SK-N-SH (cell line): ENCODE measurements at places on chromosomes 16 and 17.

DNA sequence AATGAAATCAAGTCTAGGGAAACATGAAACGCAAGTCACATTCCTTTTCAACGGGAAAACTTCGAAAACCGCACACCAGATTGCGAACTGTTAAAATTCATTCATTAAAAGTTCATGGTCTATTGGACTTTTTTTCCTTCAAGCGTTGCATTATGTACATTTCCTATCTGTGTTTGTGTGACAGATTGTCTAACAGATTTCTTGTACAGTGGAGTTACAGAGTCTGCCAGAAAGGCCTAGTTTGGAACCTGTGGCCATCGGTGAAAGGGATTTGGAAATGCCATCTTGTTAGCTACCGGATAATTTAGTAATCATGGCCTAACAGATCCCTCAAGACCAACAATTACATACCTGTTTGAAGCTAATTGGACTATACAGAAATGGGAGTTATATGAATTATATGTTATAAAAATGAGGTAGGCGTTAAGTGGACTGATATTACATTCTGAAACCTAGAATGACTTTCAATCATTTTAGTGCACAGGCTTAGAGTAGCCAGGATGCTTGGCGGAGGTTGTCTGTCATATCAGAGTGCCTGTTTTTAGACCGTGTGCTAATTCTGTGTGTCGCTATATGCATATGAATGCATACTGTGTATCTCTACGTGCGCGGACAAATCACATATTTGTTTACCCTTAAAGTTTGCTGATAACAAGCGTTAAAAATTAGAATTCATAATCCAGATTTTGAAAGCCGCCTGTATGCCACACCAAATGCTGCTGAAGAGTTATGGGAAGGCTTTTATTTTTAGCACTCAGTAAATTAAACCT lies 885.4 kb upstream of the RBFOX1 start:
- DNase-seq, result no peak

DNA sequence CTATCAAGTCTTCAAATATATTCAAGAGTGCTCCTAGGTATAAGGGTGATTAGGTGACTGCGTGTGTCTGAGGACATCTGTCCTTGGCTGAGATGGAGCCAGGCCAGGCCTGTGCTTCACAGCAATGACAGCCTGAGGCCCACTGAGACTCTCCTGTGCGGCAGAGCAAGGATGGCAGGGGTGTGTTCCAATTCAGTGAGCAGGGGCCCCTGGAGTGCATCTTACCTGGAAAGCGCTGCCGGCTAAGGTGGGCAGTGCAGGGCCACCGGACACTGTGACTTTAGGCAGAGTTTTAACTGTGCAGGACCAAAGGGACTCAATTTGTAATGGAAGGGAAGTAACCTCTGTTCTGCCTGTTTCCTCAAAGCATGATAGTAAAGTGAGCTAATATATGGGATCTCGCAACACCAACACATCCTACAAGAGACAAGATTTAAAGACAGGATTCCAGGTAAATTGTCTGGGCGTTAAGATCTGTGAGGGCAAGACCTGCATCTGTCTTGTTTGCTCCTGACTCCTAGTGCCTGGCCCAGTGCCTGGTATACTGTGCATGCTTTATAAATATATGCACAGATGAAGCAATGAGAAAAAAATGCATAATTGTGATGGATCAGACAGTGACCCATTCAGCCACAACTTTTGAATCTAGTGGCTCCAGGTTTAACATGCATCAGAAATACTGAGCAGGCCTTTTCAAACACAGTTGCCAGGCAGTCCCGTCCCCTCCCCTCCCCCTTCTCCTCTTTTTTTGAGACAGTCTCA lies 86.7 kb downstream of the MRC2 start:
- DNase-seq, result no peak

DNA sequence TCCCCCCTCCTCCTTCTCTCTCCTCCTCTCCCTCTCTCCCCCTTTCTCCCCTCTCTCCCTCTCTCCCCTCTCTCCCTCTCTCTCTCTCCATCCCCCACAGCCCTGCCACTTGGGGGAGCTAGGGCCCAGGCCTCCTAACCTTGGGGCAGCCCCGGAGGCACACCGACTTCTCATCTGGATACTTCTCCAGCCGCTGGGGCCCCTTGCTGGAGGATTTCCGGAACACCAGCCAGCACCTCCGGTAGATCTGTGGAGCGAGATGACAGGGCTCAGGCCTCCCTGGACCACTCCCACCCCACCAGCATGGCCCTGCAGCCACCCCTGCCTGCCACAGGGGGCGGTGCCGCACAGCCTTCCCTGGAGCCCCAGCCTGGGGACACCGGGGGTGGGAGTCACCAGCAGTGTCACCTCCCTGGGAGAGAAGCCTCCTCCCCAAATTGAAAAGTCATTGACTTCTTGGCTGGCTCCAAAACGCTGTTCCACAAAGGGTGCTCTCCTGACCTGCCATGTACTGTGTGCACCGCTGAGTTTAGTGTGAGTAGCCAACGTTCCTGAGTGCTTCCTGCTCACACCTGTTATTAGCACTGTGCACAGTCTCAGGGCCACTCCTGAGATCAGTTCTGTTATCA lies 10.5 kb downstream of the DOK4 start:
- DNase-seq, result peak; percentile 83

- DNase-seq, result no peak
Measured at GRCh38 chr16:10612649-10613179, 32.3 kb upstream of the EMP2 start.

DNA sequence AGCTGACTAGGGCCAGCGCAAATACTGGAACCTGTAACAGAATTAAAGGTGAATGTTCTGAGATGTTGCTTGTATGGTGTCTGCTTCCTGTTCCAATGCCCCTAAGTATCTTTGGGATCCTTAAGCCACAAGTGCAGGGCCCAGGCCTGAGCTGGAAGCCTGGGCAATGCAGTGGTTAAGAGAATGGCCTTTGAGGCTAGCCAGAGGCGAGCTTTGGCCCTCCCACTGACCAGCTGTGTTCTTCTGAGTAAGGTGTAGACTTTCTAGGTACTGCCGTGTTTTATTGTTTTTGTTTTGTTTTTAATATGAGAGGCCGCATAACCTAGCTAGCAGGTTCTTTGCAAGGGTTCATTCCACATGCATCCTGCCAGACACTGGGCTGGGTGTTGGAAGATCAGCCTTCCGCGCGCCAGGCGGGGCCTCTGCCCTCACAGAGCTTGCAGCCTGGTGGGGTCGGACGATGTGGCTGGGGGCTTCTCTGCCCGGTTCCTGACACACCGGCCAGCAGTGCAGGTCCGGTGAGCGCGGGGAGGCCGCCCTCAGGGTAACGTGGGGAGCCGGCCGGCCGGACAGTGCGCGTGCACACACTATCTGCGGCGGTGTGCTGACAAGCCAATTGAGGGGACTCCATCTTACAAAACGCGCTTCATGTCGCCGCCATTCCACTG lies 551 bp upstream of the MLX start:
- no peak for DNase-seq

GRCh38 chr17:27956601-27957445 lies 63.7 kb upstream of the LYRM9 start:
- DNase-seq, result peak; percentile 25

GRCh38 chr17:40473573-40474365 lies 27.7 kb downstream of the TNS4 start:
- DNase-seq, result no peak

DNA sequence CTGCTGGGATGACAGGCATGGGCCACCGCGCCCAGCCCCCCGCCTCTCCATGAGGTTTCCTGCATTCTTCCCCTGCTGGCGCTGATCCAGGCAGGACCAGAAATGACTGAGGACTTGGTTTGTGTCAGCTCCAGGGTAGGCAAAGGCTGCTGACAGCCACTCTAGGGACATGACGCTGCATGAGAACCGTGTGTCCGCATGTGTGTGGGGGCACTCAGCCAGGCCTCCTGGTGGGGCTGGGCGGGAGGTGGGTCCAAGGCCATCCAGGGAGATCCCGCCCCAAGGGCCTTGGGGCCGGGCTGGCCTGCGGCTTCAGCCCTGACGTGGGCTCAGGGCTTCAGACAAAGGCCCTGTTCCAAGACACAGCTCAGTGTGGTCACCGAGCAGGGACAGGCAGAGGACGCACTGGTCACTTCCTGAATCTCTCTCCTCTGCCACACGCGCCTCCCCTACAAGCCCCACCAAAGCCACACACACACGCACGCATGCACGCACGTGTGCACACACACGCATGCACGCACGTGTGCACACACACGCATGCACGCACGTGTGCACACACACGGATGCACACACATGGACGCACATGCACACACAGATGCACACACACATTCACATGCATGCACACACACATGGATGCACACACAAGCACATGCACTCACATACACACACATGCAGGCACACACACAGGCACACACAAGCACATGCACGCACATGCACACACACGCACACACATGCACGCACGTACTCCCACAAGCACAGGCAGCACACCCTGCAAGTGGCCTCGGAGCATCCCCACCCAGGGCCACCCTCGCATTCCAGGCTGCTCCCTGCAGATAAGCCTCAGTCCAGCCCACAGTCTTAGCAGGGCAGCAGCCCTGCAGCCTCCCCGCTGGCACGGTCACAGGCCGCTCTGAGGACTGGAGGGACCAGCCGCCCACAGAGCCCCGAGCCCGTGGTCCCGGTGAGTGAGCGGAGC lies 5.3 kb upstream of the TMEM204 start:
- no peak for DNase-seq

GRCh38 chr17:82791532-82791931 lies 39.7 kb downstream of the TBCD start:
- DNase-seq, result no peak

DNA sequence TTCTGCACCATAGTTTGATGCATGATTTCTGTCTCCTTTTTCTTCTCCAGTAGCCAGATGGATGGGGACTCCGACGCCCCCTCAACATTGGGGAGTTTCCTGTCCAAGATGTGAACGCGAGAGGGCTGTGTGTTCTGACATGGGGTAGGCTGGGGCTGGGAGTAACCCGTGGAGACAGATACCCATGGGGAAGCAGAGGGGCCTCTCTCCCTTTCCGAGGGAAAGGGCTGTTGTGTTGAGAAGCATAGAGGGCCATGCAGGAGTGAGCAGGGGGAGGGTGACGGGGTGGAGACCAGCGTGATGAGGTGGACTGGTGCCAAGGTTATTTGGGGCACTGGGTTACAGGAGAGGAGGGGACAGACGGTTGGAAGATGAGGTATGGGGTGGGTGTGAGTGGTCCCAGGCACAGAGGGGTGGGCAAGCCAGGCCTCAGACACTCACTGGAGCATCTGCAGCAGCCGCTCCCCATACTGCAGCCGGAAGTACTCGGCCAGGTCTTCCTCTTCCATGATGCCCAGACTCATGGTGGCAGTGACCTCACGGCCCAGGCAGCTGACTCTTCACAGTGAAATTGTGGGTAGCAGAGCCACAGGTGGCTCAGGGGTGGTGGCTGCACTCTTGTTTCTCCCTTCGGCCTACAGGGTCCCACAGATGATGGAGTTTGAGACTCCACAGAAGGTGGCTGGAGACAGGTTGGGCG lies 400 bp downstream of the CCDC42 start:
- no peak for DNase-seq
